H1 (cell line): ENCODE measurements at places on chromosomes 12 and 14. TPM values are rescaled to one million over a fixed set of nuclear protein-coding genes. Genes with fewer than 3 reads are reported as not detected.

Gene PYGL
- 46.6 and 50.5 TPM in 2 replicates for total RNA-seq

Gene FGD4
- total RNA-seq = 44.5 and 48.2 TPM in 2 replicates

Gene C12orf54
- total RNA-seq = not detected in 2 replicates

Gene PROX2
- not detected in 2 replicates for total RNA-seq

Gene JAG2
- total RNA-seq = 6.2 and 8.9 TPM in 2 replicates

Gene RNF212B
- 1.2 TPM in 1 of 2 replicates, not detected in the other for total RNA-seq
